NB4 (cell line): ENCODE measurements at places on chromosomes 16 and 17.
A peak's percentile ranks its signal among the peaks of the same experiment; 100 is the strongest.

GRCh38 chr16:47073223-47074155 is 70.3 kb downstream of the NETO2 start:
- DNase-seq, result no peak

DNA sequence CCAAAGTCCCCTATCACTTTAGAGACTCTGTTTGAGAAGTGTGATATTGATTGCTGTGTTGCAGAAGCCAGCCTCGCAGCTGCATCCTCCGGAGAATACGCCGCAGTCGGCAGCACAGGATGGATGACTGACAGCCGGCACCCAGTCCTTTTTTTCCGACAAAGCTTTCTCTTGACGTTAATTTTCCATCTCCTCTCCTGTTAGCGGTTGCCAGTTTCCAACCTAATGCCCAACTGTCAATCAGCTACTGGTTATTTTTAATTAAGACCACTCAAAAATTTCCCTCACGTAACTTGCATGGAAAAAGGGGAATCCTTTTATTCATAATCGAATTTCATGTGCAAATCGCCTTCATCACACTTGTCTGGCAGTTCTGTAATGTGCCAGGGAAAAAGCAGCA is 953.9 kb downstream of the CDH11 start:
- no peak for DNase-seq

GRCh38 chr16:19751478-19752385 is 33.7 kb downstream of the IQCK start:
- DNase-seq, result no peak

DNA sequence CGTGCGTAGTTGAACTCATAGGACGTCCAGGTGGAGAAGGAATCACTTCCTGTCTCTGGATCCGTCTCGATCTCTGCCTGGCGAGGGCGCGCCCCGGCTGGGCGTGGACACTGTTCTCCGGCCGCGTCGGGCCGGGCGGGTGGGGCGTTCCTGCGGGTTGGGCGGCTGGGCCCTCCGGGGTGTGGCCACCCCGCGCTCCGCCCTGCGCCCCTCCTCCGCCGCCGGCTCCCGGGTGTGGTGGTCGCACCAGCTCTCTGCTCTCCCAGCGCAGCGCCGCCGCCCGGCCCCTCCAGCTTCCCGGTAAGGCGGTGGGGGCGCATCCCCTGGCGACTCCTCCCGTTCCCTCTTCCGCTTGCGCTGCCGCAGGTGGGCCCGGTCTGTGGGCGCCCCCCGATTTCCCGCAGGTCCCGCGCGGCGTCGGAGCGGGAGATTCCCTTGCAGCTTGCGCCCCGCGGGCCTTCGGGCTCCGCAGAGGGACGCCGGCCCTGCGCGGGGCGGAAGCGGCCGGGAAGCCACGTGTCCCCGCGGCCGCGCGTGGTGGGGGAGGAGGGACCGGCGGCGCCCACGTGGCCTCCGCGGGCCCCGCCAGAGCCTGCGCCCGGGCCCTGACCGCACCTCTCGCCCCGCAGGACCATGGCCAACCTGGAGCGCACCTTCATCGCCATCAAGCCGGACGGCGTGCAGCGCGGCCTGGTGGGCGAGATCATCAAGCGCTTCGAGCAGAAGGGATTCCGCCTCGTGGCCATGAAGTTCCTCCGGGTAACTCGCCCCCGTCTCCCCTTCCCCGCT is at the start of gene NME2:
Gene NME2 (plus strand): TSS at position 214 of the 789 bp plus-strand sequence. CDS start 420 bp downstream, at position 634.
- peak; percentile 88 for DNase-seq

- no peak for DNase-seq
Observed at GRCh38 chr16:2058420-2058819, 10.6 kb downstream of the TSC2 start.

GRCh38 chr16:88837806-88838205 is 18.9 kb downstream of the GALNS start:
- no peak for DNase-seq

DNA sequence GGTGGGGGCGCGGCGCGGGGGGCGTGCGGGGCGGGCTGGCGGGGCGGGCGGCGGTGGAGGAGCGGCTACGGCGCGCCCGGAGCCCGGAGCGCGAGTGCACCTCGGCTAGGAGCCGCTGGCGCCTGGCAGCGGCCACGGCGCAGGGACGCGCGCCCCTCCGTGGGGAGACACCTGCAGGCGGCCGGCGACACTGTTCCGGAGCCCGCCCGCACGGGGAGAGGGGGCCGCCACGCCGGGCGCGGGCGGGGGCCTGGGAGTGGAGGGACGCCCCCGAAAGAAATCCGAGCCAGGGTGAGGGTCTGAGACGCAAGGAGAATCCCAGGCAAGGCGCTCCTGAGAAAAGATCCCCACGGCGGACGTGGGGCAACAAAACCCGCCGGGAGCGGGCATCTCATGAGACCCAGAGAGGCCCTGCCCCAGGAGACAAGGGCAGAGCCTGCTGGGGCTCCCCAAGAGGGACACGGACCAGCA is at the start of gene GSG1L:
Gene GSG1L (minus strand): TSS at position 124 of the 471 bp plus-strand sequence. CDS start 290 bp downstream, outside the sequence.
- no peak for DNase-seq

DNA sequence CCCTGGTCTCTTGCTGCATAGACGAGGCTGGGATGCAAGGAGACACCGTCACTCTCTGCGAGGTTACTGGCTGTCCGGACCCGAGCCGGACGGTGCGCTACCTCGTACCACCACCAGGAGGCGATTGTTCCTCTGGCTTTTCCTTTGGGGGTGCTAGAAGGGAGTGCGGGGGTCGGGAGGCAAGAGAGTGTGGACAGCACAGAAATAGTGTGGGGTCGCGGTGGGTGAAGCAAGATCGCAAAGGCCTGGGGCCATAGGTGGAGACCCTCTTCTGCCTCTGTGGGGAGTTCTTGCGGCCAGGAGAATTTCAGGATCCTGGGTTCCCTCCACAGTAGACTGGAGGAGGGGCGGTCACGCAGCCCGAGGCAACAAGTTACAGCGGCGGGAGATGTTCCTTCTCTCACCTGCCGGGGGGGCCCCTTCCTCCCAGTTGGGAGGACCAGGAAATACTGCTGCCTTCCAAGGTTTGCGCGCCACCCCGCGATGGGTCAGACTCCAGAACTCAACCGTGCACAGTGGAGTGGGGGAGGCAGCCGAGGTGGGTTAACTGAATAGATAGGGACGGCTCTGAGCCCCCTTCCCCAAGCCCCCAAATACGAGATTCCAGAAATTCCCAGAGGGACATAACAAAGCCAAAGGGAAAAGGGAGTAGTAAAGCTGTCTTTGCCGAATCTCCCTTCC is 6.9 kb downstream of the PHOSPHO1 start:
- peak; percentile 56 for DNase-seq

- DNase-seq, result no peak
Observed at GRCh38 chr16:10675216-10675615, 19.5 kb downstream of the TEKT5 start.

- DNase-seq, result peak; percentile 83
Observed at GRCh38 chr16:1823821-1824220, 2.8 kb downstream of the HAGH start.

GRCh38 chr16:89870440-89870839 is 3.0 kb upstream of the TCF25 start:
- DNase-seq, result no peak

- no peak for DNase-seq
Observed at GRCh38 chr17:77526259-77526711, 385.5 kb downstream of the SEC14L1 start.

- DNase-seq, result peak; percentile 65
Observed at GRCh38 chr16:85570213-85570734, 42.8 kb upstream of the GSE1 start.

- no peak for DNase-seq
Observed at GRCh38 chr16:67579686-67580085, 17.4 kb downstream of the CTCF start.

DNA sequence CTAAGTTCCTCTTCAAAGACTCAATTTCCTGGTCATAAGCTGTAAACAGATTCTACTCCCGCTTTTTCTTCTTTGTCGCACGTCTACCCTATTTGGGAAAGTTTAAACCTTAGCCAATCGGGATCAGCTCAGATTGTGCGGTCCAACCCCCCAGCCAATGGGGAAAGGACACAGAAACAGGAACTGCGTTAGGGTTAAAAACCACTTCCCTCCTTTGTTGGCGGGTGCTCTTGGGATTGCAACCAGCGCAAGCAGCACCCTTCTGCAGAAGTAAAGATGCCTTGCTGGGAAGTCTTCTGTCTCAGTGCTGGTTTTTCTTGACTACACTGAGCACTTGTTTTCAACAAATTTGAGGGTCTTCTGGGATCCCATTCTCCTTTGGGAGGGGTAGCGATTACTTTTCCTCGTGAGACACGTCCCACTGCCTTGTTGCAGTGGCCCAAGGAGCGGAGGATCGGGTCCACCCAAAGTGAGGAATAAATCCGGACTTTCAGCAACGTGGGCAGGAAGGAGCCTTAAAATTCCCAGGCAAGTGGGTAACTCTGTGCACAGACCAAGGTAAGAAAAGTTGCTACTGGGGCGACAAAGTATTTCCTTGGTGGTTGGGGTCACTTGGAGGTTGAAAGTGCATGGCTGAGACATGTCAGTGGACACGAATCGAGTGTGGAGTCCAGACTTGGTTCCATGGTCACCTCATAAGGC is 1.0 kb upstream of the YPEL3 start:
- DNase-seq, result peak; percentile 46

GRCh38 chr17:79160980-79161636 is 86.5 kb downstream of the ENGASE start:
- peak; percentile 46 for DNase-seq
